ENCODE measurements at places on chromosomes 6 and 20. TPM values are rescaled to one million over a fixed set of nuclear protein-coding genes. Genes with fewer than 3 reads are reported as not detected.

Gene NOX3
- not detected for total RNA-seq

Gene DEFB119
- total RNA-seq, result not detected

Gene NHSL1
- total RNA-seq, result 5.2 TPM

Gene HEY2
- total RNA-seq, result 7.3 TPM

Gene BRD2
- 99.1 TPM for total RNA-seq

Gene FAM83D
- total RNA-seq, result not detected

GRCh38 chr6:10643201-10643651 lies 51.2 kb downstream of the C6orf52 start:
- no peak overlapping the region for H3K4me3 ChIP-seq
- no peaks in the 10 kb centered on the region for H3K36me3 ChIP-seq
- no peak for DNase-seq
- no peak overlapping the region for H3K27ac ChIP-seq

DNA sequence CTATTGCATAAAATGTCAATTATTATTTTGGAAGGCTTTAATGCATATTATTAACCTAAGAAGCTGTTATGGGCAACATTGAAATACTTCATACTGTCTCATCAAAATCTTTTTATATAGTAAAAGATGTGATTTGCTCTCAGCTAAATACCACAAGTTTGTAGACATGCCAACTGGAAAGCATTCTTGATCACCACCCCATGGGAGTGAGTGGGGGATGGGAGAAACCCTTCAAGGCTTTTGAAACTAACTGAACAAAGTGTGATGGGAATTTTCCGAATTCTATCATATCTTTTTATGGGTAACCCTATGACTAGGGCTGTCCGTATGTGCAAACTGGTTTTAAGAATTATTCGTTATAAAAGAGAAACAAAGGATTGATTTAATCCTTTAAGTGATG lies 377.3 kb upstream of the JAG1 start:
- no peak overlapping the region for H3K27ac ChIP-seq
- no peaks in the 10 kb centered on the region for H3K36me3 ChIP-seq
- H3K4me1 ChIP-seq, result no peaks in the 10 kb centered on the region
- DNase-seq, result no peak
- no peaks in the 10 kb centered on the region for H3K27me3 ChIP-seq
- H3K4me3 ChIP-seq, result no peak overlapping the region

DNA sequence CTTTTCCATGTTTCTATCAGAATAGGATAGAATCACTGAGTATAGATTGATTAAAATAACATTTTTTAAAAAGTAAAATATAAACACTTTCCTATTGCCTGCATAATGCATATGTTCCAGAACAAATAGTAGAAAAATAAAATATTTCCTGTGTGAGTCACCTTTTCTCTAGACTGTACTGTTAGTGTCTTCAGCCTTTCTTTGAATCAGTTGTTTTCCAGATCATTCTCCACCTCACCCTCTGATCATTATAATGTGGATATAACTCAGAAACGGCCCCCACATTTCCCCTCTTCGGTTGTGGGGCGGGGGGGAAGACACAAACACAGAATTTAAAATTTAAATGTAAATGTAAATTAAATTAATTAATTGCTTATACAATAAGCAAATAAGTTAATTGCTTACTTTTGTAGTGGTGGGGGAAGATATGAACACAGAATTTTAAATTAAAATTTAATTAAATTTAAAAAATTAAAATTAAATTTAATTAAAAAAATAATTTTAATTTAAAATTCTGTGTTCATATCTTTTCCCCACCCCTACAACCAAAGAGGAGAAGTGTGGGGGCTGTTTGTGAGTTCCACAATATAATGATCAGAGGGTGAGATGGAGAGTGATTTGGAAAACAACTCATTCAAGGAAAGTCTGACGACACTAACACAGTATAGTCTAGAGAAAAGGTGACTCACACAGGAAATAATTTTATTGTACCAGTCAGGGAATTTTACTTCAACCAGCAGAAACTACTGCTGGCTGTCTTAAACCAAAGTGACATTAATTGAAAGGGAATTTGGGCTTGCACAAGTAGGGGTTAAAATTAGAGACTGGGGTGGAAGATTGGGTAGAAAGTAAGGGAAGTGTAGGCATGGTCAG lies 37.1 kb upstream of the PROKR2 start:
- H3K4me3 ChIP-seq, result no peak overlapping the region
- H3K4me1 ChIP-seq, result no peaks in the 10 kb centered on the region
- H3K36me3 ChIP-seq, result no peaks in the 10 kb centered on the region
- no peaks in the 10 kb centered on the region for H3K27me3 ChIP-seq
- DNase-seq, result no peak

Data from body of pancreas (tissue), 4 donors.